ENCODE measurements at places on chromosomes 16 and 17.

DNA sequence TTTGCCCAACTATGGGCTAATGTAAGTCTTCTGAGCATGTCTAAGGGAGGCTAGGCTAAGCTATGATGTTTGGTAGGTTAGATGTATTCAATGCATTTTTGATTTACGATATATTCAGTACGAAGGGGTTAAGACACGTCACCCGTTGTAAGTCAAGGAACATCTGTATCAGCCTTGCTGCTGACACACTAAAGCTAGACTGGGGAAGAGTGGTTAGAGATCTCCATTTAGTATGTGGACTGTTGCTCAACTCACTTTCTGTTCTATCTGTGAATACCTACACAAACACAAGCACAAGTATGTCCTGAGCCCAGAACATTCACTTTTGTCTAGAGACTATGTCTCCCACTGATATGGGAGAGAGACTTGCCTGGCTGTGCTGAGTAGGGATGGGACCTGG is 71.5 kb downstream of the VMP1 start:
- no peak for DNase-seq

DNA sequence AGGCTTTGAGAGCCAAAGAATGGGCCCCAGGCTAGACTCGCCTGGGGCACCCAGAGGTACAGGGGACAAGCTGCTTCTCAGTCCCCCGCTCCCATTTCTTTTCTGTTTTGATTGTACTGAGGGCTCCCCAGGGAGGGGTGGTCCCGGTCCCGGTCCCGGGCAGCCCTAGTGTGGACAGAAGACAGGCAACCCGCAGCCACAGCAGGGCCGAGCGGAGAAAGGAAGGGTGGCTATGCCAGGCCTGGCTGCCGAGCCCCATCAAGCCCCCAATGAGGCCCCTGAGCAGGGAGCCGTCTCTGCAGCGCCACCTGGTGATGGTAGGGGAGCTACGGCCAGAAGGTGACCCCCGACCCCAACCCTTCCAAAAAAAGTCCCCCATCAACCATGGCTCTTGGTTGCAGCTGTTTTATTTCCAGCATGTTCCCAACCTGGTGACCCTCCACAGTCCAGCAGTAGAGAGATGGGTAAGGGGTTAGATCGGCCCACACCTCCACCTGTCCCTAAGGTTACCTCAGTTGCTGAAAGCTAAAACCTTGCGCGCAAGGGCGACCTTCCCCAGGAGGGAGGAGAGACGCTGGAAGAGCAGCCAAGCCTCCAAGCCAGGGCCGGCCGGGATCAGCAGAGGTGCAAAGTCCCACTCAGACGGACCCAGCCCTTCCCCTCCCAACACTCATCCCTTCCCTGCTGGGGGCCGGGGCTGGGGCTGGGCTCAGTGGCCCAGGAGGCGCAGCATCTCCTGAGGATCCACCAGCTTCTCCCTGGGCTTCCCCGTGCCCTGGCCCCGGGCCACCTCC is 2.6 kb upstream of the GRIN2C start:
- peak; percentile 85 for DNase-seq

GRCh38 chr16:8928467-8928957 is 35.2 kb downstream of the USP7 start:
- DNase-seq: no peak

DNA sequence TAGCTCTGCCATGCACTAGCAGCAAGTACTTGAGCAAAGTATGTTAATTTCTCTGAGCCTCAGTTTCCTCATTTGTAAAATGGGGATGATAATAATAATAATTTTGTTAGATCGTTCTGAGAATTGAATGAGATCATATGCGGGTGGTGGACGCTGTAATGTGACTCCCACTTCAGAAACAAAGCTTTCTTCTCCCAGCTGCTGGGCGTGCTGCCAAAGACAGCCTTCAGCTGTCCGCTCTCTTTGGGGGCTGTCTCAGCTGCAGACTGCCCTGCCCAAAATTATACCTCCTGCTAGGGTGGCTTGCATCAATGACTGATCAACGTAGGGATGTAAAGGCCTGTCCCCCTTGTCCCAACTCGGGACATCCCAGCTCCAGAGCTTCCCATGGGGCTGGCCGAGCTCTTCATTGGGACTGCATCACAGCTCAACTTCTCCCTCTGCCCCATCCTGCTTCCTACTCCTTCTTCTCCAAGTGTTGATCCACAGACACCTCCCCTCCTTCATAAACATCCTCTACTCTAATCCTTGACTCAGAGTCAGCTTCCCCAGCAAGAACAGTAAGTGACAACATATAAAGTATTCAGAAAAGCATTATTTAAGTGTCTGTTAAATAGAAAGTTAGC is 30.7 kb upstream of the CDH5 start:
- no peak for DNase-seq

GRCh38 chr17:44557651-44558285 is 484 bp downstream of the FZD2 start:
- peak; percentile 39 for DNase-seq

DNA sequence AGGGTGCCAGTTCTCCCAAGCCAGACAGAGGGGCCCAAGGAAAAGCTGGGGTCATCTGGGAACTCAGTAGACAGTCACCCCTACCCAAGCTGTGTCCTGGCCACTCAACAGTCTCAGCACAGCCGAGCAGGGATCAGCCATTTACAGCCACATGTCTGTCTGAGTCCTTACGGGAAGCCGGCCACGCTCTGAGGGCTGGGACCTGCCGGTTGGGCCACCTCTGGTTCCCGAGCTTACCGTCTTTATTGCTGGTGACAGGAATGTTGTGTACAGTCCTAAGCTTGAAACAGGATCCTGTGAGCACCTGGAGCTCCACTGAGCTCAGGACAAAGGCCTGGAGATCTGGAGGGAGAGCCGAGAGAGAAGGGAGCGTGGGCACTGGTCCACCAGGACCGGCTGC is 59.8 kb downstream of the TIMM22 start:
- no peak for DNase-seq
